ENCODE measurements at places on chromosomes 1 and 21. TPM values are rescaled to one million over a fixed set of nuclear protein-coding genes. Genes with fewer than 3 reads are reported as not detected.

Gene ZRANB2
- 17.4 TPM for total RNA-seq

Gene KCNJ9
- total RNA-seq: not detected

Gene ATP6V1G3
- total RNA-seq: not detected

Gene PTPN22
- total RNA-seq: not detected

Gene MPL
- not detected for total RNA-seq

Gene PLPPR5
- 1.4 TPM for total RNA-seq

Gene PIGR
- total RNA-seq: not detected

Gene TTC4
- 24.1 TPM for total RNA-seq

Gene UBAP2L
- 161 TPM for total RNA-seq

Gene OR6N1
- not detected for total RNA-seq

Gene PLCH2
- 0.03 TPM for total RNA-seq

Gene OR2L3
- total RNA-seq: not detected

Gene SYPL2
- 0.37 TPM for total RNA-seq

Gene RAB42
- not detected for total RNA-seq

Gene OR2L8
- total RNA-seq: not detected

Gene SYT2
- 0.03 TPM for total RNA-seq

Gene CYB5RL
- 5.0 TPM for total RNA-seq

Gene BMP8B
- 6.2 TPM for total RNA-seq

Gene INKA2
- total RNA-seq: not detected

Gene S100A9
- not detected for total RNA-seq

Gene RGS13
- not detected for total RNA-seq

Gene AVPR1B
- total RNA-seq: not detected

Gene NPL
- total RNA-seq: 6.7 TPM

Gene PRELP
- not detected for total RNA-seq

Gene SYNJ1
- 34.5 TPM for total RNA-seq

Gene CNIH3
- 6.4 TPM for total RNA-seq

Gene KMO
- 0.40 TPM for total RNA-seq

Gene TRIM63
- 129 TPM for total RNA-seq

Gene LYST
- total RNA-seq: 146 TPM

Gene THAP3
- 22.6 TPM for total RNA-seq

Gene GJA4
- not detected for total RNA-seq

Gene ADGRB2
- total RNA-seq: 4.4 TPM

Gene ATPAF1
- total RNA-seq: 68.8 TPM

Gene CLCNKB
- total RNA-seq: 0.05 TPM

Gene SNX7
- total RNA-seq: 19.9 TPM

Gene TBX19
- 2.2 TPM for total RNA-seq

Gene ZNF683
- total RNA-seq: not detected

Gene PDZK1
- 0.77 TPM for total RNA-seq

Gene ERMAP
- total RNA-seq: 2.3 TPM

Gene CATSPERE
- total RNA-seq: 0.13 TPM

Gene LGALS8
- total RNA-seq: 62.4 TPM

Gene CDC20
- total RNA-seq: 51.2 TPM
